ENCODE measurements at places on chromosomes 5 and 9. TPM values are rescaled to one million over a fixed set of nuclear protein-coding genes. Genes with fewer than 3 reads are reported as not detected.

Gene ZNF367
- 1.8 TPM for total RNA-seq

DNA sequence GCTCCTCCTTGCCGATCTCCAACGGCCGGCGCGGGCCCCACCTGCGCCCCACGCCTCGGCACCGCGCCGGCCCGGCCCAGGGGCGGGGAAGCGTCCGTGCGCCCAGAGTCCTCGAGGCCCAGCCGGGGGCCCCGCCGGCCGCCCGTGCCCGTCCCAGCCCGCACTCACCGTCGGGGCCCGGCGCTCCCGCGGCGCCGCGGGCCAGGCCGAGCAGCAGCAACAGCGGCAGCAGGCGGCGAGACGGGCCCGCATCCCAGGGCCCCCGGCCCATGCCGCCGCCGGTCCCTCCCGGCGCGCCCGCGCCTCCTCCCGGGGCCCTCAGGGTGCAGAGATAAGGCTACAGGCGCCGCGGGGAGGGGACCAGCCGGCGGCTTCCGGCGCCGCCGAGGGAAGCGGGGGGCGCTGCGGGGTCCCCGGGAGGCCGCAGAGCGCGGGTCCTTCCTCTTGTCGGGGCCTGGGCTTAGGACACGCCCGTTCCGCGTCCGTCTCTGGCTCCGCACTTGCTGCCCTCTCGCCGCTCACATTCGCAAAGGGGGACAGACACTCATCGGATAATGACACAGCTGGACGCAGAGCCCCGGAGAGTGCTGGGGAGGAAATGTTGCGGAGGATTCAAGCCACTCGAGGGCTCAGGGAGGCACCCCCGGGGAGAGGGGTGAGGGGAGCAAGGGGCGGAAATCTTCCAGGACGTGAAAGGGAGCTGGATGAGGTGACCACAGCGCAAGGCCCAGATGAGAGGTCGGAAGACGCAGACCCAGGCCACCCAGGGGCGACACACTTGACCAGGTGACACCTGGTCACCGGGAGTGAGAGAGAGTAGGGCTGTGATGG lies at the start of gene SUSD1:
TSS of gene SUSD1 (minus strand) at position 333 of the 831 bp plus-strand sequence. CDS start at position 271, 62 bp downstream.
- no peak for DNase-seq

Gene BSPRY
- not detected for total RNA-seq

Gene PCDHB7
- total RNA-seq, result 2.4 TPM

- DNase-seq, result no peak
These were observed 33.7 kb downstream of the DDX46 start for GRCh38 chr5:134792286-134792685.

DNA sequence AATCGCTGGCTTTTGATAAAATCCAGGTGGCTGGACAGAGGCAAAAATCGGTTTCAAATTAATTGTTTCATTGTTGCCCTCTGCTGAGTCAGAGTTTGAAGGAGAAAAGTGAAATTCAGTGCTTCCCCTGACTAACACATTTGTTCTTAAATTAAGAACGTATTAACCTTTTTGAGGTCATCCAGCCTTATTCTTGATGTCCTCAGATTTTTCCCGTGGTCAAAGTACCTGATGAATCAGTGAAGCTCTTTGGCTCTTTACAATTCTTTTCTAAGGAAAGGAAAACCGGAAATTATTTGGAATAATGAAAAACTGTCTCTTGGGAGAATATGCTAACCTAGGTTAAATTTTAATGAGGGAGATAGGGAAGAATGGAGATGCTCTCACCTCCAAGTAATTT lies 21.6 kb downstream of the OSMR start:
- DNase-seq, result no peak

- DNase-seq, result no peak
These were observed 242.1 kb downstream of the ISL1 start for GRCh38 chr5:51625224-51625968.

Gene CMYA5
- 0.06 TPM for total RNA-seq

DNA sequence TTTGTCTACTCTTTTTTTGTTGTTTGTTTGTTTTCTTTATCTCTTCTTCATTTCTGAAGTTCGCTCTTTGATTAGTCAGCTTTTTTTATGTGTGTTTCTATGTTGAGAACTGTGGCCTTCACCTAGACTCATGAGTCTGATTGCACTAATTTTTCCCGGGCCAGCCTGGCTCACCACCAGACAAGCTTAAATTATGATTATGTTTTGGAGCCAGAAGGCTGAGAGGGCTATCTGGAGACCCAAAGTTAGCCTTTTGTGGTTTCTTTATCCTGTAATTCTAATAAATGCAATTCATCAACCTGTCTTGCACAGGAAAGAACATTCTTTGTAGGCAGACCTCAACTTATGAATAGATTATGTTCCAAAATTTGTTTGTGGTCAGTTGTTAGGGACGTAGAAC lies 20.8 kb upstream of the ACTBL2 start:
- no peak for DNase-seq

Gene WDR38
- not detected for total RNA-seq

Gene THBS4
- total RNA-seq, result 1.4 TPM

Gene FBP2
- not detected for total RNA-seq

- DNase-seq, result no peak
These were observed 12.1 kb upstream of the GRHPR start for GRCh38 chr9:37410354-37410861.

GRCh38 chr5:113294311-113295110 lies 140.3 kb downstream of the TSSK1B start:
- DNase-seq, result no peak

GRCh38 chr9:34493972-34494535 lies 28.7 kb downstream of the ENHO start:
- no peak for DNase-seq

Gene ACTL7B
- total RNA-seq, result not detected

Gene MARCOL
- not detected for total RNA-seq

- DNase-seq, result no peak
These were observed 102.7 kb downstream of the DPYSL3 start for GRCh38 chr5:147407094-147407681.

All from glomerular endothelial cell (primary cell).